ENCODE measurements at places on chromosomes 1 and 21.

GRCh38 chr1:234776876-234777855, 167.2 kb upstream of the IRF2BP2 start:
- DNase-seq = no peak

DNA sequence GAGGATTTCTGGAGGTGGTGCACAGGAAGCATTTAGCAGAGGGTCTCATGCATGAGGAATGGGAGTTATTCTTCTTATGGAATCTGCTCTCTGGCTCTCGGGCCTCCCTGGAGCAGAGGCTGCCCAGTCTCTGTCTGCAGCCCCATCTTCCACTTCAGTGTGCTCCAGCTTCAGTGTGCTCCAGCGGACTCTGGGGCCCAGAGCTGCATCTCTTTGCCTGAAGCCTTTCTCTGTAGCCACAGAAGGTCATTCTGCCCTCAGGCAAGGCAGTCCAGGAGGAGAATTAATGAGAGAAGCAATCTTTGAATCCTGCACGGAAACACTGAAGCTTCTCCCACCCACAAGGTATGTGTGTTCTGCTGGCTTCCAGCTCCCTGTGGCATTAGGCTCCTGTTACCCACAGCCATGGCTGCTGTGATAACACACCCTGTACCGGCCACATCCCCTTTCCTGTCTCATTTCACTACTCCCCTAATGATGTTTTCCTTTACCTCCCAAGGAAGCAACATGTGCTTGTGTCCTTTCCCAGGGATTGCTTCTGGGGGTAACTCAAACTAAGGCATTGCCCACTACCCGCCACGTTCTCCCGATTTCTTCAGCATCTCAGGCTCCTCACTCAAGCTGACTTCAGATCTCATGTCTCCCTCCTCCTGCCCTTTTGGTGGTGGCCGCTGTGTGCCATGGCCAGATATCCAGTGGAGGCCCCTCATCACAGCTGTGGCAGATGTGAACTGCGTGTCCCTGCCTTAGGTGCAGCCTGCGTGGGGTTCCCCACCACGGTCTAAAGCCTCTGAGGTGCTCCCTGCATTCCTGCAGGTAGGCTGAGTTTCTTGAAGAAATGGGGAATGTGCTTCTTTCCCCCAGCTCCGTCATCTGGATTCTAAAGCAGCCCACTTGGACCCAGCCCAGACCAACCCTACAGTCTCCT, 181.2 kb upstream of the GALNT2 start:
- no peak for DNase-seq

- no peak for DNase-seq
Measured at GRCh38 chr1:227899141-227899819, 48.5 kb downstream of the WNT9A start.

GRCh38 chr21:41754479-41754891, 12.4 kb downstream of the RIPK4 start:
- no peak for DNase-seq

GRCh38 chr1:199044191-199044590, 405.4 kb downstream of the PTPRC start:
- no peak for DNase-seq

- DNase-seq = no peak
Measured at GRCh38 chr1:18962855-18963737, 6.6 kb upstream of the IFFO2 start.

DNA sequence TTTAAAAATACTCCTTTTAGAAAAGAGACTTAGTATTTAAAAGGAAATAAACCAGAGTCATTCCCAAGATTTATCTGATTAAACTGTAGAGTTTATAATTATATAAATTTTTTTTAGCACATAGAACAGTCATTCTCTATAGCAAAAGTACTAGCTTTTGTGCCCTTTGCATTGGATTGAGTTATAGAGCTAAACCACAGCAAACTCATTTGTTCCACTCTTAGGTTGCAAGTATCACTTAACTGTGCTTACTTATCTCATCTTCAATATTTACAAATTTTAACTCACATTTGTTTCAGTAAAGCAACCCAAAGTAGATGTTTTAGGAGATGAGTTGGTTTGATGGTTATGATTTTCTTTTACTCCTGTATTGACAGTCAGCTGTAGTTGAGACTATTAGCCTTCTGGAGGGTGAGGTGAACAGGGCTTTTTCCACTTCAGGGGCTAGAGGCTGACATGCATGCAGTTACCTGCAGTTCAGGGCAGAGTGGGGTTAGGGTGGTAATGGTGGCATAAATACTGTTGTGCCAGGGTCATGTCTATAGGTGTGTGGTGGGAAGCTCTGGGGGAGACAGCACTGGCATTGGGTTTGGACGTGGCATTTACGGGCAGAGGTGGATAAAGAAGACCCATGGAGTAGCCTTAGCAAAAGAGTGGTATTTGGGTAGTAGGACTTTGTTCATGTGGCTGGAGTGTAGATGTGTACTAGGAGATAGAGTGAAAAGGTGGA, 42.1 kb downstream of the DYRK1A start:
- no peak for DNase-seq

DNA sequence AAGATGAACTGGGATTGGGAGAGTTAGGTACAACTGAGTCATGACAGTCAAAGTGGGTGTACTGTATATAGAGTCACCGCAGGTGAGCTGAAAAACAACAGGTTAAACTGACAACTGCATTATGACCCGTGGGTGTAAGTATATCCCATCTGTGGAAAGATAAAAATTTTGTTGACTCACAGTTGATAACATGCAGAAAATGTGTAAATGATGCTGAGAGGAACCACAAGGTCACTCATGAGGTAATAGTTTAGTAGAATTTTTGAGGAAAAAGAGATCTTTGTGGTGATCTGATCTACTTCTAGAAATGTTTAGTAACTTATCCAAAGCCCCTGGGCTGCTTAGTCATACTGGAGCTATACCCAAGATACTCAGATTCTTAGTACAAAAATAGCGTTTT, 838 bp downstream of the OR2C3 start:
- DNase-seq = no peak

DNA sequence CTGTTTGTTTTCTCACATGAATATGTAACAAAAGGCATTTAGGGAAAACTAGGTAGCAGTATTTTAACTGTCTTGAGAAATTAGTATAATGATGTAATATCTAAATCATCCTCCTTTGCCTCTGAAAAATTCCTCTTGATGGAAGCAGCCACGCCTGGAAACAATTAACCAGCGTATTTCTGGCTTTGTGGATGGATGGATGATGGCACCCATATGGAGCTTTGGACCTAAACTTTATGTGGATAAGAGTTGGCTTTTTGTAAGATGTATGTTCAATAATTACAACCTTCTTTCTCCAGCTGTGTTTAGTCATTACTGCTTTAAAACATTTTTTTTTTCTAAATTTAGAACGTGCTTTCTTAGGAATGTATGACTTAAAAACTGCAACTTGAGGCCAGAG, 12.7 kb downstream of the CDCA8 start:
- DNase-seq = no peak

DNA sequence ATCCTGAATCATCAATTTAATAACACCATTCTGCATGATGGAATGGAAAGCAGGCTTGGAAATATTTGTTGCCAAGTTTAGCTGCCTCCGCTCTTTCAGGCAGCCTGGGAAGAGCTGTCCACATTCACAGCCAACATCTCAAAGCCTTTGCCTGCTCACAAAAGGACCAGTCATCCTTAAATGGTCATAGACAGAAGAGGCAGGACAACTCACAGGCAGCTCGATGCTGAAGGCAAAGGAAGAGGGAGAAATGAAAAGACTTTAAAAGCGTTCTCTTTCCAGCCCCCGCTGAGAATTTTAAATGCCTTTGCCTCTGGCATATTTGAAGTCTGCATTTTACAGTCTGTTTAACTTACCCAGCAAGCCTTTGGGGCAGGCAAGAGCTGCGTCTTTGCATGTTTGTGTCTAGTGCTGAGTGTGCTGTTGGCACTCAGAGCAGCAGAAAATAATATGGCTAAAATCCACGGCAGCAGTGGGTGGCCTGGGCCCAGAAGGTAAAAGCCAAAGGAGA, 68.9 kb downstream of the NMNAT2 start:
- no peak for DNase-seq

DNA sequence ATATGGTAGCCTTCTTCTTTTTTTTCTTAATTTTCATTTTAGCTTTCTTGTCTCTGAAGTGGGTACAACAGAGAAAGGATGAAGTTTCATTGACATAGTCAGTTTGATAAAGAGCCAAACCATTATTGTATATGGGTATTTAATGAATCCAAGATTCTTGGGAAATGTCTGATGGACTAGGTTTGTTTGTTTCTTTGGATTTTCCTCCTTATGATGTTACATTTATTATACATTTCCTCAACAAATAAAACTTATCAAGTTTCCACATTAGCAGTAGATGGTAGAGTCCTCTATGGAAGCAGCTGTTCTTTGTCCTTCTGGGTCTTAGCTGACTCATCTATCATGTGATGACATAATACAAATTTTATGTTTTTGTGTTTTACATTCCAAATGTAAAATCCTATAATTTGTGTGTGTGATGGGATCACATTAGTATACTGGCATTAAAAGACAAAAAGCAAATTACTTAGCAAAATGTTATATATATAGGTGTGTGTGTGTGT, 6.0 kb downstream of the COL24A1 start:
- no peak for DNase-seq

GRCh38 chr1:94096797-94097549, 24.0 kb downstream of the ABCA4 start:
- no peak for DNase-seq

DNA sequence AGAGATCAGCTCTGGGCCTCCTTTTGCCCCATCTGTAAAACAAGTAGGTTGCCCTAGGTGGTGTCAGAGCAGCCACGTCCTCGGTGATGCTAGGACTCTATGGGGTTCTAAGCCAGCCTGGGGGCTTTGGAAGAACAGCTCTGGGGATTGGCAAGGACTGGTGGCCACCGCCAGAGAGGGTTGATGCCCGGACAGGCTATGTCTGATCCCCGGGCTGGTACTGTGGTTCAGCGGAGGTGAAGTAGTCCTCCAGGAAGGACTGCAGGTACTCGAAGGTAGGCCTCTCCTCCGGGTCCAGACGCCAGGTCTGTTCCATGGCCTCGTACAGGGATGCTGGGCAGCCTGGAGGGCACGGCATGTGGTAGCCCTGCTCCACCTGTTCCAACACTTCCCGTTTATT, 8.8 kb upstream of the AHDC1 start:
- DNase-seq = no peak

- no peak for DNase-seq
Measured at GRCh38 chr21:37407719-37408420, 41.3 kb downstream of the DYRK1A start.

- no peak for DNase-seq
Measured at GRCh38 chr21:44895859-44896258, 22.4 kb upstream of the PTTG1IP start.

GRCh38 chr21:23480591-23481270, 2126.6 kb downstream of the MRPL39 start:
- DNase-seq = no peak

DNA sequence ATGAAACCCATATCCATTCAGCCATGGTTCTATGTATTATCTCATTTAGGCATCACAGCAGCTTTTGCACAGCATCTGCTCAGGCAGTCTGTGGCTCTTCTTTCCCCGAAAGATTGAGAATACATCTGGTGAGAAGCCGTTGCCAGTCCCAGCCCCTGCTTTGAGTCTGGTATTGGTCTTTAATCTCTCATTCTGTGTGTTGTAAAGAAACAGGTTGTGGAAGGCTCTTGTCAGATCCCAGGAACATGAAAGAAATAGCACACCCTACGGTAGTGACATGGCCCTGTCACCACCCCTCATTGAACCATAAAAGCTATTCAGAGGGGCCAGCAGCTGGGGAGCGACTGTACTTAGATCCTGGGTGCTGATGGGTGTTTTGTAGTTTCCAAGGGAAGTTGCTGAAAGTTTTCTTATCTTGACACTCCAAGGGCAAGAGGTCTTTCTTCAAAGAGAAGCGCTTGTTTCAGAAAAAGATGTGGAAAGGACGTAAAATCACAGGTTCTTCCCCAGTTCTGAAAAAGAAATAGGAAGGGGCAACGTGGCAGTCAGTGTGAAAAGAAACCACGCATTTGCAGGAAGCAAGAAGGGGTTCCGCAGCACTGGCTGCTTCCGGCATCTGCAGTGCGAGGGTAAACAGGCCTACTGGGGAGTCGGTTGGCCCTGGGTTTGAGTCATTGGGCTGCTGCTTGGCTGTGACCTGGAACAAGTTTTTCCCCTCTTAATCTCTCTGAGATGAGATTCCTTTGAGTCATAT, 145.0 kb downstream of the DHRS3 start:
- DNase-seq = peak; percentile 81

DNA sequence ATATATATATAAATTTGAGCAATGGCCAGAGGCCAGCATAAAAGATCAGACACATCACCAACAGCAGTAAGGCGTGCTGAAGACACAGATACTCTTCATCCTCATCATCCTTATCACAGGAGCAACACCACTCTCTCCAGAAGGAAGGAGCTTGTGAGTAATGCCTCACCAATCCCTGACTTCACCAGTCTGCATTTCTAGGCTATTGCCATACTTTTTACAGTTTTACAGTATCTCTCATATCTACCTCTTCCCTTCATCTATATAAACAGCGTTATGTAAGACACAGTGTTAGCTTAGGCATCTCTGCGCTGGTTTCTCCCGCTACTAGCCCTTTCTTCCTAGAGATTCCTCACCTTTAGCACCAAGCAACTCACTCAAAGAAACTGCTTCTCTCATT, 2.4 kb upstream of the ABL2 start:
- DNase-seq = no peak

GRCh38 chr1:41222496-41222895, 19.6 kb downstream of the SCMH1 start:
- no peak for DNase-seq

GRCh38 chr1:58763214-58763613, 20.6 kb downstream of the JUN start:
- no peak for DNase-seq

- no peak for DNase-seq
Measured at GRCh38 chr1:183223467-183223866, 37.4 kb downstream of the LAMC2 start.

- no peak for DNase-seq
Measured at GRCh38 chr1:213934649-213935048, 53.1 kb upstream of the PROX1 start.

GRCh38 chr1:177944016-177944949, 25.6 kb downstream of the SEC16B start:
- DNase-seq = no peak

- DNase-seq = no peak
Measured at GRCh38 chr1:52613636-52614373, 11.6 kb downstream of the GPX7 start.

DNA sequence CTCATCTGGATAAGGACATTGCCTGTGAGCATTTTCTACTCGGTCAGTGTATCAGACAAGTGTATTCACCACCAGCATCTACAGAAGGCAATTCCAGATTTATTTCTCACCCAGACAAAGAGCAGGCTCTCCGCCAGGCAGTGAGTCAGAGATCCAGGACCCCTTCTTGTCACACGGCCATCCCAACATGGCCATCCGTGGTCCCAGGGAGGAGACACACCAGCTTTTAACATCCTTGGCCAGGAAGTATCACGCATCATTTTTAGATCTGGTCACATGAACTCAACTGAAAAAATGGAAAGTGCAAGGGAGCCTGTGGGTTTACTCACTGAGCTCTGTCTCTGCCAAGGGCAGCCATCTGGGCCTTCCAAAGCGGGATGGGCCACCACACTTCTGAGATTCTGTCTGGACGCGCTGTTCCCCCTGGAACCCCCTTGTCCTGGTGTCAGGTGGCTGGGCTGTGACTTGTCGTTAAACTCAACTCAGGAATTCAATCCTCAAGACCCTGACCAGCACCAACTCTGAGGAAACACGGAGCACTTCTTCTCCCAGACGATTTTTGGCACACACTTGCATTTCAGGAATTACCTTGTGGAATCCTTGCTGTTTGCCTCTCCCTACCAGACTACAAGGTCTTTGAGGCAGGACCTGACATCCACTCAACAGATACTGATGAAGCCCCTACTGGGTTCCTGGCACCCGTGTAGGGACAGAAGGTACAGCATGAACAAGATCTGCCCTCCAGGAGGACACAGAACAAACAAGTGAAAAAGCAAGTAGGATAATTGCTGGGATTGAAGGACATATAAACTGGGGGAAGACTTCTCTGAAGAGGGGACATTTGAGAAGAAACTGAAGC, 21.6 kb upstream of the CCSAP start:
- DNase-seq = no peak

Measured in activated CD4-positive, alpha-beta T cell treated with anti-CD3 and anti-CD28 coated beads, Interleukin-2, amount 50 U/mL, for 4 hours (primary cell).